Activated CD4-positive, alpha-beta T cell treated with anti-CD3 and anti-CD28 coated beads, Interleukin-2, amount 10 ng/mL, durations not matched to agents 7 days and 5 days (primary cell): ENCODE measurements at places on chromosomes 2 and 18.

DNA sequence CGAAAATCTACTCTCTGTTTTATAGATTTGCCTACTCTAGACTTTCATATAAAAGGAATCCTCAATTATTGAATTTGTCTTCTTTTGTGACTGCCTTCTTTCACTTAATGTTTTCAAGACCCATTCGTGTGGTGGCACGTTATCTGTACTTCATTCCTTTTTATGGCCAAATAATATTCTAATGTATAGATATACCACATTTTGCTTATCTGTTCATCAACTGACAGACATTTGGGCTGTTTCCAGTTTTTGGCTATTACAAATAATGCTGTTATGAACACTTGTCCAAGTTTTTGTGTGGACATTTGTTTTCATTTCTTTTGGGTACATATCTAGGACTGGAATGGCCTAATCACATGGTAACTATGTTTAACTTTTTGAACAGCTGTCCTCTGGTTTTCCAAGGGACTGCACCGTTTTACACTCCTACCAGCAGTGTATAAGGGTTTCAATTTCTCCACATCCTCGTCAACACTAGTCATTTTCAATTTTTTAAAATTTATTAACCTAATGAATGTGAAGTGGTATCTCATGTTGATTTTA, 9.3 kb upstream of the NPAS2 start:
- DNase-seq, result no peak

DNA sequence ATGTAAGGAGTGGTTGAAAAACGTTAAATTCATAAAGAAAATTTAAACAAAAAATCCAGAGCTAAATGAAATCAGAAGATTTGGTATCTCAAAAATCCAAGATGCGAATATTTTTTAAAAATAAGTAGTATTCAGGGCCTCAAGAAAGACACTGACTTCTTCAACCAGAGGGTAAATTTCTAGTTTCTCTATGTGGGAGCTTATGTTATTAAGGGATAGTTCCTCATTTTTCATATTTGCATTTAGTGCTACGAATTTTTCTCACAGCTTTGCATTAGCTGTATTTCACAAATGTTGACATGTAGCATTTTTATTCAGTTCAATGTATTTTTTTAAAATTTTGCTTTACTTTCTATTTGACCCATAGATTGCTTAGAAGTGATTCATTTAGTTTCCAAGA, 454.7 kb downstream of the CBLN2 start:
- no peak for DNase-seq

- no peak for DNase-seq
Observed at GRCh38 chr18:3885209-3885792, 435.3 kb downstream of the TGIF1 start.

DNA sequence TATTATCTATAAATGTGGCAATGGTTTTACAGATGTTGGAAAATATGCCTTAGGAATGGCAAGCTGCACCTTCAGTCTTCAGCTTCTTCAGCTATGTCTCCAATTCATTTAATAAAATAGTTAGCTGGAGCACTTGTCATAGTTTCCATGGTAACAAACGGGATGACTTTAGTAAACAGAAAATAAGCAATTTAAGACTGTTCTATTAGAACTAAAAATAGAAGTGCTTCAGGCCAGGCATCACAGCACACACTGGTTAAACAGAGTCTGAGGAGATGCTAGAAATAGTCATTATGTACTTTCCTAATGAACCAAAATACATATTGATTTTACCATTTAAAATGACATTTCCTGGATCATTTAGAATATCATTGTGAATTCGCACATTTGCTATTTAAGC, 195.0 kb downstream of the GCA start:
- no peak for DNase-seq

GRCh38 chr2:29504746-29505145, 389.5 kb downstream of the CLIP4 start:
- DNase-seq, result no peak

GRCh38 chr2:64423303-64423702, 30.7 kb upstream of the LGALSL start:
- DNase-seq, result no peak

DNA sequence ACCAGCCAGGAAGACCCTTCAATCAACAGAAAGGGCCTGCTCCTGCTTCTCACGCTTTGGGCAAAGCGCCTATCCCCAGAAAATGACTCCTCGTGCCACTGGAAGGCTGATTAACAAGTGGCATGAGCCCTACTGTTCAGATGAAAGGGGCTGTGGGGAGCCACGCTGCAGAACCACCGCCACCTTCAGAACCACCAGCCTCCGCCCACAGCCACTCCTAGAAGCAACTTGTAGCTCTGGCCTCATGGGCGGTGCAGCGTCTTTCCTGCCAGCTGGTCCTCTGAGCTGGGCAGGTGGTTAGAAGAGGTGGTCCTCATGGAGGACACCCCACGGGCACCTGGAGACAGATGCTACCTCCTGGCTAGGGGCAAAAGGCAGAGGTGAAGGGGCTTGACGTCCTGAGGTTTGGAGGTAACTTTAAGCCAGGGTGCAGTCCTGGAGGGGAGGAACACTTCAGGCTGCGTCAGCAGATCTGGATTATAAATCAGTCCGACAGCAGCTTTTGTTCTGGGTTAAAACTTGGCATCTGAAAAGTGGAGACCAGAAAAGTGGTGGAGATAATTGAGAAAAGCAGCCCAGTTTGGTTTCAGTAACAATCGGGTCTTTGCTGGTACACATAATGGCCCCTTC, 861 bp upstream of the SEMA4C start:
- DNase-seq, result peak; percentile 72
